ENCODE measurements at places on chromosomes 2 and 18. TPM values are rescaled to one million over a fixed set of nuclear protein-coding genes. Genes with fewer than 3 reads are reported as not detected.

DNA sequence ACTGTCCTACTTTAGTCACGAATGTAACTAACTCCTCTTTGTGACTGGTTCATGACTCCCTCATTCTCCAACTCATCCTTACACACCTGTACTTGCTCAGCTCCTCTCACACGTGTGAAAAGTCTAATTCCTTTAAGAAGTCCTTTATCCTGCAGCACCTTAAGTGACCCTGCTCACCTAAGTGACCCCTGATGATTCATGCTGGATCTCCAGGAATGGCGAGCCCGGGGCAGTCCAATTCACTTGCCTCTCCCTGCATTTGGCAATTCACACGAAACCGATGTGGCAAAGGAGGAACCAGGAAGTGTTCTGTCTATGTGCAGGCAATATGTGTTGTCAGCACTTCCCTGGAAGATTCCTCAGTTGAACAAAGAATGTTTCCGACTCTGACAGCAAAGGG is 189.8 kb upstream of the NABP1 start:
- no peak for DNase-seq

CNTNAP5 gene
- total RNA-seq: 0.05 TPM

DNA sequence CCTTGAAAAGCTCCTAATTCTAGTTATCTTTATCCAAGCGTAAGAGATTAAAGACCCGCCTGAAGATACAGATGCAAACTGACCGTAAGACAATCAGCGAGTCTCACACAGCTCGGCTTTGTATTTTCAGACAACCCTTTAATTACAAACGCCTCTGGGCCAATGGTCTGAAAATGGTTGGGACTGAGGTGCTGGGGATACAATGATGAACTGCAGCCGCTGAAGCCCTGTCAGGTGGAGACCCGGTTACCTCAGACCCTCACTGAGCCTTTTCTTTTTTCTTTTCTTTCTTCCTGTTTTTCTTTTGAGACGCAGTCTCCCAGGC is 715 bp upstream of the CFAP36 start:
- no peak for DNase-seq

NCL gene
- total RNA-seq: 364 TPM

DNA sequence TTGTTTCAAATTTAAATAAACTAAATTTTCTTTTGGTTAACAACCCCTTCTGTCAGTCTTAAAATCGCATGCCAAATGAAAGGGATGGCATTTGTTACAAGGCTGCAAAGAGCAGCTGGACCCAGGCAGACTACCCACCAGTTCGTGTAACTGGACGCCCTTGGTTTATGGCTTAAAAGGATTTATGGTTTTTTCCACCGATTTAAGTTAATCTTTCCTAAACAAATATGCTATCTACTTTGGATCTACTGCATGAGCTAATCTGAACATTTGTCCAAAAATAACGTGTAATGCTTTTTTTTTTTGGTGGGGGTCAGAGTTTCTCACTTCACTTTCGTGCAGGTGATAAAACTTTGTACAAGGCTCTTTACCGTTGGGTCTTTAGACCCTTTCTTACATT is 62.9 kb downstream of the DIS3L2 start:
- DNase-seq: no peak

- no peak for DNase-seq
These were observed 571.2 kb downstream of the ZEB2 start for GRCh38 chr2:143948710-143949109.

GRCh38 chr2:171102802-171103201 is 57.9 kb downstream of the TLK1 start:
- DNase-seq: no peak

REG1B gene
- 15,174 TPM for total RNA-seq

UPP2 gene
- not detected for total RNA-seq

IL1F10 gene
- not detected for total RNA-seq
